ENCODE measurements at places on chromosomes 2 and 18. TPM values are rescaled to one million over a fixed set of nuclear protein-coding genes. Genes with fewer than 3 reads are reported as not detected.

Gene WNT10A
- 0.94 TPM for total RNA-seq

Gene LTBP1
- 48.9 TPM for total RNA-seq

DNA sequence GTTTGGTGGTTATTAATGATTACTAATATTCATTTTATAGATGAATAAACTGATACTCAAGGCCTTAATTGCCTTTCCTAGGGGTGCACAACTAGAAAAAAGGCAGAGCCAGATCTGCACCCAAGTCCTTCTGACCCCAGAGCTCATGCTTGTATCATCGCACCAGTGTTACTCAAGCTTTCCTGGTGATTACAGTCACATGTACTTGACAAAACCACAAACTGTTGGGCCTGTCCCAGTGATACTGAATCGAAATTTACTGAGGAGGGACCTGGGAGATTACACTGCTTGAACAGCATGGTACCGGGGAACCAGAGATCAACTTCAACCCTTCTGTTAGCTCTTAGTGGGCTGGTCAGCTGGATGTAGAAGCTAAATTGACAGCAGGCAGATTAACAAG lies 33.7 kb downstream of the FASTKD2 start:
- no peak for DNase-seq

GRCh38 chr2:3704692-3705091 lies 1.3 kb downstream of the DCDC2C start:
- no peak for DNase-seq

- DNase-seq = no peak
Measured at GRCh38 chr2:25176541-25177181, 8.3 kb upstream of the POMC start.

- no peak for DNase-seq
Measured at GRCh38 chr2:187994464-187995331, 297.0 kb upstream of the GULP1 start.

GRCh38 chr2:26570083-26570430 lies 71.1 kb downstream of the CIB4 start:
- peak; percentile 15 for DNase-seq

DNA sequence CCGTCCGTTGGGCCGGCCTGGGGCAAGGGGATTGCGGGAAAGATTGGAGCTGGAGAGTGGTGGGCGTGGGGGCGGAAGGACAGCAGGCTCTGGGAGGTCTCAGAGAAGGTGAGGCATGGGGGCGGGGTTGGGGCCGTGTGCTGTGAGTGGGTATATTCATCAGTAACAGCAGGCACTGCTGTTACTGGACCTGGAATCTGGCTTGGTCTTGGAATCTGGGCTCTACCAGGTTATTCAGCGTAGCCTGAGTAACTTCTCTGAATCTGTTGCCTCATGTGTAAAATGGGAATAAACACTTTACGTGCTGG lies 435 bp downstream of the RNF181 start:
- no peak for DNase-seq

DNA sequence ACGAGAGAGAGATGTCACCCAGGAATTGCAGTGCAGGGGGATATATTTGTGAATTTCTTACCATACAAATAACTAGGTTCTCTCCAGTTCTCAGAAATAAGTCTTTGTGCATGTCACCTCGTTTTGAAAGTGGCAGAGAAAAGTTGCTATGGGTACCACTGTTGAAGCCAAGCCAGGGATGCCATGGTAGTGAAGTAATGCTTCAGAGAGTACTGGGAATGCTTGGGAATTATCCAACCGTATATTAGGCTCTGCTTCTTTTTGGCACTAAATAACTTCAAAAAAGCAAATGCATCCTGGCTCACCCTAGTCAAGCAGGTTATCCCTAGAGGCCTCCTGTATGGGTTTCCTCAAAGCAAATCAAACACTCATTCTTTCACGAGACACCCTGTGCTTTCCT lies 50.7 kb upstream of the DDX18 start:
- DNase-seq = no peak

GRCh38 chr2:140718999-140719398 lies 1411.8 kb downstream of the LRP1B start:
- no peak for DNase-seq

Gene DYNC1I2
- 121 TPM for total RNA-seq

- DNase-seq = no peak
Measured at GRCh38 chr2:181848261-181848886, 43.2 kb upstream of the ITPRID2 start.

DNA sequence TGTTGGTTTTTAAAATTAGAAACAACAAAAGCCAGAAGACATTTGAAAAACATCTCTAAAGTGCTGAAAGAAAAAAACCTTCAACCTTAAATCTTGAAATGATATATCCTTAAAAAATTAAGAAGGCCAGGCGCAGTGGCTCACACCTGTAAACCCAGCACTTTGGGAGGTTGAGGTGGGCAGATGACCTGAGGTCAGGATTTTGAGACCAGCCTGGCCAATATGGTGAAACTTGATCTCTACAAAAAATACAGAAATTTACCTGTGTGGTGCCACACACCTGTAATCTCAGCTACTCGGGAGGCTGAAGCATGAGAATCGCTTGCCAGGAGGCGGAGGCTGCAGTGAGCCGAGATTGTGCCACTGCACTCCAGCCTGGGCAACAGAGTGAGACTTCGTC lies 87.7 kb upstream of the SIX2 start:
- no peak for DNase-seq

Gene TCF23
- total RNA-seq = not detected

DNA sequence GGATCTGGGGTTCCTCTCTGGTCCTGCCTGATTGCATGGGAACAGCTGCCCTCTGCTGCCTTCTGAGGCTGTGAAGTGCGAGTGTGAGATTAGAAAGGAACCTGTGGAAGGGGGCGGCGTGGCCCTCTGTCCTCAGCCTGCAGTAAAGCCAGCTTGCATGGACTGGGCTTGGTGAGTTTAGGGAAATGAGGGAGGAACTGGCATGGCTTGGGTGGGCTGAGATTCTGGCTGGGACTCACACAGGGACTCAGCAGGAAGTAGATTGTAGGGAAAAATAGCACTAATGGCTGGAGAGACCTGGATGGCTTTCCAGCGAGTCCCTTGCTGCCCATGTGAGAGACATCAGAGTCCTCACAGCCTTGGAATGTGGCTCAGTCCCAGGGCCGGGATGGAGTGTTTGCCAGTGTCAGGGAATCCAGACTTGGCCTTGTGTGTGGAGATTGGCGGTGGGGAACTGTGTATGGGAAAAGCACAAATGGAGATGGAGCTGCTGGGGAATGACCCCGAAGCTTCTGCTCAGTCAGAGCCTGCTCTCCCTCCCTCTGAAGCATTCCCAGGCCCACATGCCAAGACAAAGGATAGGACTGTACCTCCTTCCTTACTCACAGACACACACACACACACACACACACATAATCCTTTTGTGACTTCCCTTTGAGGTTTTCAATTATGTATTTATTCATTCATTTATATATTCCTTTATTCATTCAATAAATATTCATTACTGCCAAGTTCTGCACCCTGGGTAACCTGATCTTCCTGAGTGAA lies 115.4 kb downstream of the ACAA2 start:
- no peak for DNase-seq

Gene ATP6V1C2
- total RNA-seq = 0.62 TPM

DNA sequence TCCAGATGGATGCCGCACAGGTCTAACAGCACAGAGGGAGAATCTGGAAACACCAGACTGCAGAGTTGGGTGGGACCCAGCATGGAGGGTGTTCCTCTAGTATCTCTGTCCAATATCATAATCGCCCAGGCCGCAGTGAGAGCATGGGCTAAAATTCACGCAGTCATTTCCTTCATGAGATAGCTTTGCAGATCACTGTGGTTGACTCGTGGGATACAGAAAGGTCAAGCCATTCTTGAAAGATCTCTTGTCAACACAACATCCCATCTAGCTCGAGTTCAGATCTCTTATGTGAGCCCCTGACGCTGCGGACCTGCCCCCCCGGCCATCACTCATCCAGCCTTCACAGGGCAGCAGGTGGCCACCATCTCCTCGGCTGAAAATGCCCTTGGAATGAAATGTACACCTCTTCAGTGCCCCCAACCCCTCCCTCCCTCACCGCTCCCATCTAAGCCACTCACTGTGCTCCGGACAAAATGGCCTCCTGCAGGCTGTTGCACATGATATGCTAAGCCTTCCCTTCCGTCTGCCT lies 45.9 kb downstream of the FOSL2 start:
- no peak for DNase-seq

DNA sequence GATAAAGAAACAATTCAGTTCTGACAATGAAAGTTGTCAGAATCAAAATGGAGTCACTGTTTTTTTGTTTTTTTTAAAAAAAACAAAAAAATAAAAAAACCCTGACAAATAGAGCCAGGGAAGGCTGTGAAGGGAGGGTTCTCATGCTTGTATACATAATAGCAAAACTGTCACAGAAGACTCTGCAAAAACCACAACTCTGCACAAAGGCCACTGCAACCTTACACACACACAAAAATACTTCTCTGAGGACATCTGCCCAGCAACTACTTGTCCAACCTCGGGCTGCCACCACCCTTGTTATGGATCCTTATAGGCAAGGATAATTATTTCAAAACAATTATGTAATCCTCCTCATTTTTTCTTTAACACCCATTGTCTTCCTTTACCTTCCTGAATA lies 41.9 kb upstream of the C2orf66 start:
- DNase-seq = no peak

- DNase-seq = no peak
Measured at GRCh38 chr2:178306352-178307073, 112.2 kb downstream of the OSBPL6 start.

- DNase-seq = peak; percentile 72
Measured at GRCh38 chr2:220277445-220277975, 650.1 kb downstream of the SLC4A3 start.

Gene ALLC
- total RNA-seq = 7.6 TPM

DNA sequence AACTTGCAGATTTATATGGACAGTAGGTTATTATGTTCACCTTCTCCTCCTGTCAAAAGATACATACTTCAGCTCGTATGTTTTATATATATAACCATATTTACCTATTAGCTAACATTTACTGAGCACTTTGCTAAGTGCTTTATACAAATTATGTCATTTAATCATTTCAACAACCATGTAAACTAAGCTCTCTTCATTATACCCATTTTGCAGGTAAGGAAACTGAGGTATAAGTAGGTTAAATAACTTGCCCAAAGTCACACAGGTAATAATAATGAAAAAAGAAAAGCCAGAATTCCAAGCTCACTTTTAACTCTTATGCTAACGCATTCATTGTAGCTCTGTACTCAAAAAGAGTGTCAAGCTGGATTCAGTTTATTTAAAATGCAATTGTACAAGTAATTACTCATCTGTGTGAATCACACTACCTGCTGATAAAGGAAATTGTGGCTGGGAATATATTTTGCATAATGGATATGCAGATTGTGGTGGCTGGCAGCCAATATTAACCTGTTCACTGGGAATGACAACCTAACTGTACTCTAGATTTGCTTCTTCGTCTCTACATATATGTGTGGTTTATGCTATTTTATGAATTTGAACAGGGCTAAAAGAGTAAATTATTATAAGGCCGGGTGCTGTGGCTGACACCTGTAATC lies 20.6 kb downstream of the SLC16A14 start:
- DNase-seq = no peak

Gene NAT8
- not detected for total RNA-seq

- no peak for DNase-seq
Measured at GRCh38 chr2:126825316-126825715, 73.4 kb upstream of the TEX51 start.

- DNase-seq = no peak
Measured at GRCh38 chr2:72723769-72724370, 102.0 kb downstream of the EXOC6B start.

DNA sequence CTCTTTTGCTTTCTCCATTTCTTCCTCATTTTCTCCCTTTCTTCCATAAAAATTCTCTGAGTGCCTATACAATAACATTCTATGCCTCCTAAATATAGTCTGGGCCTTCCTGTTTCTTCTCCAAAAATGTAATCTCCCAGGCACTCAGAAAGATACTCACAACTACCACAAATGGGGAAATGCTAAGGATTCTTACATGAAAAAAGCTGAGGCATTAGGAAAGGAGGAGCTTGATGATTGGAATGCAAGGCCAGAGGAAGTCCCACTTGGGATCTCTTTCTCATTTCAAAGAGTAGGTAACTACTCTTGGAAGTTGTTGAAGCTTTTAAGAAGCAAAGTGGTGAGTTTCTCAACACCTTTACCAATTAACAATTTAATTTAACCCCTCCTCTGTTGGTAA lies 3.4 kb downstream of the VSNL1 start:
- no peak for DNase-seq

DNA sequence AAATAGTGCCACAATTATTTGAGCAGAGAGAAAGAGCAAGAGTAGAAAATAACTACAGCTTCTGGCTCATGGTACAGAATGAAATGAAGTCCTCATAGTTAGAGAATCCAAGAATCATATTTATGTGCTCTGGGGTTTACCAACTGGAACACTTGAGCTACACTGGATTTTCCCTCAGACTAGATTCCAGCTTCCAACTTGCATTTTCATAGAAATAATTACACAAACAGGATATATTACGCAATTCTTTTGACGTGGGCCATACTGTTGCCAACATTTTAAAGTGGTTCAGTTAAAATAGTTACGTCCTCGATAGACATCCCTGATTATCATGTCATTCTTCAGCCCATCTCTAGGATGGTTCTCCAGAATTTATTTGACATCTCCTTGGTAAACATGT lies 129.2 kb downstream of the ETAA1 start:
- DNase-seq = no peak

Gene KCNJ13
- not detected for total RNA-seq

Gene SMAD7
- 44.0 TPM for total RNA-seq

DNA sequence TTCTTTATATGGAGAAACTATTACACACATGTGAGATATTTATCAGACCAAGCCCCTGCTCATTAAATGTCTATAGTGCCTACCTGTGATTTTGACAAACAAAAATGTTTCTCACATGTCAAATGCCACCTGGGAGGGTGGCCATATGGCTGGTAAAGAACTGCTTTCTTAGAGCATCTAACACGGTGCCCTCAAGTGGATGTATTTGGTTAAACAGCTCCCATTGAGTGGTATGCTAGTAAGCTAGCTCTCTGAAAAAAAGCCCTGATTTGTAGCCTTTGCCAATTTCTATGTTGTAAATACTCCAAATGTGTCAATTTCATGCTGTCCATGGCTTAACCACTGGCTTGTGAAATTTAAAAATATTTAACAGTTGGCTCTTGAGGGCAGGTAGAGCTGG lies 94.6 kb downstream of the PMAIP1 start:
- no peak for DNase-seq

- DNase-seq = no peak
Measured at GRCh38 chr18:998936-999335, 94.3 kb downstream of the ADCYAP1 start.

DNA sequence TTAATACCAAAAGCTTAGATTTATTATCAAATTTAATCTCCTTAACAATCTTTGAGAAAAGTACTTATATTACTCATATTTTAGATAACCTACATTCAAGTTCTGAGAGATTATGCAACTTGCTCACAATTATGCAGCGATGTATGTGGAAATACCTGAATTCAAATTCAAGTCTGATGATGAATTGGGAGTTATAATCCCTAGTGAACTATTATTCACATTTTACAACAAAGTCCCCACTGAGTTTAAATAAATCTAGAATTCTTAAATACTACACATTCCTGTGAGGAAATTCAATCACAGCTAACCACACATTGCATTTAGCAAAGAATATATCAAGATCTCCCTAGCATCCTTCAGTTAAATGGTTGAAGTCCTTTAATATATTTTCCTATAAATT lies 278.4 kb downstream of the NOL4 start:
- DNase-seq = no peak

GRCh38 chr2:157192445-157193423 lies 64.8 kb upstream of the GALNT5 start:
- no peak for DNase-seq

Data from sciatic nerve (tissue), 2 donors.